ENCODE measurements at places on chromosomes 12 and 14.

- DNase-seq = no peak
Observed at GRCh38 chr14:104066719-104067295, 18.7 kb upstream of the ASPG start.

- no peak for DNase-seq
Observed at GRCh38 chr12:11408096-11408495, 12.7 kb upstream of the PRB2 start.

DNA sequence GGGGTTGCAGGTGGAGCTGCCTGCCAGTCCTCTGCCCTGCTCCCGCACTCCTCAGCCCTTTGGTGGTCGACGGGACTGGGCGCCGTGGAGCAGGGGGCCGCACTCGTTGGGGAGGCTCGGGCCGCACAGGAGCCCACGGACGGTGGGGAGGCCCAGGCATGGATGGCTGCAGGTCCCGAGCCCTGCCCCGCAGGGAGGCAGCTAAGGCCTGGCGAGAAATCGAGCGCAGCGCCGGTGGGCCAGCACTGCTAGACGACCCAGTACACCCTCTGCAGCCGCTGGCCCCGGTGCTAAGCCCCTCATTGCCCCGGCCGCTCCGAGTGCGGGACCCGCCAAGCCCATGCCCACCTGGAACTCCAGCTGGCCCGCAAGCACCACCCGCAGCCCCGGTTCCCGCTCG, 221.8 kb downstream of the BTG1 start:
- no peak for DNase-seq

GRCh38 chr14:57918791-57919190, 52.9 kb upstream of the SLC35F4 start:
- no peak for DNase-seq

DNA sequence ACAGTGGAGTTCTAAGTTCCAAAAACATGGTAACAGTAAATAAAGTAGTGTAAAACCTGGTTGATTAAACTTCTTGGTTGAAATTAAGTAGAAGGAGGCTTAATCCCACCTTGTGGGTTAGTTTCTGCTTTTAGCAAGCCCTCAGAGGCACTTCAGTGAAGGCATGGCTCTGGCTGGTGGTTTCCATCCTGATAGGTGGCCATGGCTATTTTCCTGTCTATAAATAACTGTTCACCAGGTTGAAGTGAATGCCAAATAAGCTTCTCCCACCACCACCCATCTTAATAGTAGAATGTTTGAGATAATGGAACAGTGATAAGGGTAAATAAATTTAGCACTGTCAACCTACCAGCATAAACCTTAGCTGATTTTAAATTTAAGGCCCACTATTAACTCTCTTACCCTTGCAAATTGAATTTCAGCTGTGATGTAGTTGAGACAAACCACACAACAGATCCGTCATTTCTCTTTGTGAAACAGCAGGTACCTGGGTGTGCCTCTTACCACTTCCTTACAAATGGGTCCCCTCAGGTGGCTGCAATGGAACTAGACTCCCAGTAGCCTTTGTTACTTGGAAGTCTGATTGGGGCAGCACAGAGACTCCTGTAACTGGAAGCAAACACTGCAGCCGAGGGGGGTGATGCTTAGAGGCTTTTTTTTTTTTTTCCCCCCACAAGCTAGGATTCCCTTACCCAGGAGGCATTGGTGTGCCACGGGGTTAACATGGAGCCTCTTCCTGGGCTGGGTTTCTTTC, 41.4 kb downstream of the DAAM1 start:
- DNase-seq = no peak

- DNase-seq = no peak
Observed at GRCh38 chr12:107844312-107844921, 69.9 kb downstream of the ASCL4 start.

- DNase-seq = no peak
Observed at GRCh38 chr14:104442631-104443390, 136.8 kb upstream of the C14orf180 start.

GRCh38 chr12:64216239-64216638, 5.9 kb downstream of the KICS2 start:
- no peak for DNase-seq

DNA sequence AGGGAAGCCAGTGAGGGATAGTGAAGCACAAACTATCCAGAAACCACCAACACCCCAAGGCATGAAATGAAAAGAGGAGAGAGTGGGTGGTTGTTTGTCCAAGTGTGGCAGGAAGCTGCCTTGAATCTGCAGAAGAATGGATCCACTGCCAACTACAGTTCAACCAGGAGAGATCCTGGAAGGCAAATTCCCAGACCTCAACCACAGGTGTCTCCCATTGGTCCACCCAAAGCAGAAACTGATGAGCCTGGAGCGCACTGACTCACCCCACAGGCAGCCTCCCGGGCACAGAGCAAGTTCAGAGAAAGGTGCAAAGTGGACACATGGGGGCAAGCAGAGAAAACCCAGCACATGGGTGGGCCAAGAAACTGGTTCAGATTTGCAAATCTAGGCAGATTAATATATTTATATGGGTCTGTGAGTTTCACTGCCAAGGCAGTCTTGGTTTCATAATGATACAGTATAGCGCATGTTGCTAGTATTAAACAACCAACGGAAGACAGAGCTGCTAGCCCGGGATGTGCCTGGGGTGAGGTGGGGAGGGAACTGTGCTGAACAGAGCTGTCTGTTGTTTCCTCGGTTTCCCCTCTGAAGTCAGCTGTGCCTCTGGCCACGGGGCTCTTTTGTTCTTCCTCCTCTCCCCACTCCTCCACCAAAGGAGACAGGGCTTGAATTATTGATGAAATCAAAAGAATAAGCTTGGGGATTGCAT, 416.2 kb upstream of the CCDC196 start:
- no peak for DNase-seq

- DNase-seq = no peak
Observed at GRCh38 chr12:109988903-109989302, 7.3 kb downstream of the GIT2 start.

DNA sequence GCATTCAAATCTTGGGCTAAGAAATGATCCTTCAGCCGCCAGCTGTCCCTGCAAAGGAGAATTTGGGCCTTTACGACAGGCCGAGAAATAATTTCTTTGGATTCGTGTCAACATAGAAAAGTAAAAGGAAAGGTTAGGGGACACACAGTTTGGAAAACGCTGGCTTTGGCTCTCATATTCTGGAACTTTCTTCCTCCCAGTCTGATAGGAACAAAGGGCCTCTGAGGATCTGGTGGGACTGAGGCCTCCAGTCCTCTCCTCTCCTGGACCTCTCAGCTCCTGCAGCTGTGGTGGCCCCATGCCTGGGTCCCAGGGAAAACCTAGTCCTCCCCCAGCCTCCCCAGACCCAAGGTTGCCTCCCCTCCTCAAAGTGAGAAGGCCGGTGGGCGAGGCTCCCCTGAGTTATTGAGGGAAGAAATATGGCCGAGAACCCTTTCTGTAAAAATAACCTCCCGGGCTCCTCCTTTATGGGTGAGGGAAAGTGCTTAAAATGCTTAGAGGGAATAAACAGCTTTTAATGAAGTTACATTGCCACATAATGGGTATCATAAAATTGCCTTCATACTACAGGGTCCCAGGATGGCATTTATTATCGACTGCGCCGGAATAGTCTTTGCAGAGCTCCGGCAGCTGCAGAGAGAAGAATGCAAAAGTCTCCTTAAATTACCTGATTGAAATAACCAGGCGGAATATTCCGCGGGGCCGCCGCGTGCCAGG, 188.3 kb downstream of the PHETA1 start:
- DNase-seq = no peak

DNA sequence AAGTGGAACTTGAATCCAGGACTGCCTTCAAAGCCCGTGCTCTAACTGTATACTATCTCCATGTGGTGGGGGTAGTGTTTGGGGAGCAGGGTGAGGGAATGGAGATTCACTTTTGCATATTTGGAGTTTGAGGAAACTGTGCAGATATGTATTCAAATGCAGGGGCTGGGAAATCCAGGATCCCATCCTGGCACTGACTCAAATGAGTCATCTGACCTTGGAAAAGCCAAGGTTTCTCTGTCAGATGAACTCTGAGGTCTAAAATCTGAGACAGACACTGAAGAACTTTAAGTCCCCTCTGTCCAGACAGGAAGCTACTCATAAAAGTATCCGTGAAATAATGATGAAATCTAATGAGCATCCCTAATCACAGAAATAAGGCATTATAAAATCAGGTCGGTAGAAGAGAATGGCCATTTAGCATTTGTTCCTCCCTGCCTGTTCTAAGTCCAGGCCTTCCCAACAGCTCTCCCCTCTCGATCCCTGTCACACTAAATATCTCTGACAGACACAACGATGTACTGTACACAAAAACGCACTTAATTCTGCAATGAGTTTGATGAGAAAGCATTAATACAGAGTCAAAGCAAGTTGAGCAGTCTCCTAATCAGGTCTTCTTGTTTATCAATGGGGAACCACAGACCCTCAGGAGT, 14.4 kb downstream of the NIN start:
- DNase-seq = no peak

DNA sequence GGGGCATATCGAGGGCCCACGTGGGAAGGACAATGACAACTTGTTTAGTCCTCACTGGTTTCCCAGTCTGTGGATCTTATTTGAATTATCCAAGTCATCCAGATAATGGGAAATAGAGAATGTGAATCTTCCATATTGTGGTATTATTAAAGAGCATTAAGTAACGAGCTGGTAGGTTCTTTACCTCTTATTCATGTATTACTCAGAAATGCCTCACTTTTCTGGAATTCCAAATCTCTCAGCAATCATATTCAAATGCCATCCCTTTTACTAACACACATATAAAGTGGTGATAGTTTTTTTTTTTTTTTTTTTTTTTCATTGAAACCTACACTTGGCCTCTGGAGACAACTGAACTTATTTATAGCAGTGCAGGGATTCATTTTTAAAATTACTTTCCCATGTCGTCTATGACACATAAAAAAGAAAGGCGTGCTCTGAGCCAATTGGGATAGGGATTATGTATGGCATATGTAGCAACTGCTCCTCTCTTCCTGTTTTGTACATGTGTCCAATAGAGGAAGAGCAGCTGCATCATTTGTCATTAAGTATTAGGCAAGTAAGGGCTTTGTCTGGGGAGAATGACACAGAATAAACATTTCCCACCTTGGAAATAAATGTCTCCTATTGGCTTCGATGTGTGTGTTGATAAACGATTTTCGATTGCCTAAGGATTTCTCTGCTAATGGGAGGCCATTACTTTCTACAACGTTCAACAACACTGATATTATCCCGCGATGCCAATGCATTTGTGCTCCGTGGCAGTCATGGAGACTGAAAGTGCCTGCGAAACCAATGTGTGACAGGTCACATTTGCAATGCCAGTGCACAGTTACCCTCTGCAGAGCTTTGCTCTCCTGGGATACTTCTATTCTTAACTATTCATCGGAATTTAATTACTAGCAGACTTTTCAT, 78.6 kb upstream of the IFNG-AS1 start:
- no peak for DNase-seq

DNA sequence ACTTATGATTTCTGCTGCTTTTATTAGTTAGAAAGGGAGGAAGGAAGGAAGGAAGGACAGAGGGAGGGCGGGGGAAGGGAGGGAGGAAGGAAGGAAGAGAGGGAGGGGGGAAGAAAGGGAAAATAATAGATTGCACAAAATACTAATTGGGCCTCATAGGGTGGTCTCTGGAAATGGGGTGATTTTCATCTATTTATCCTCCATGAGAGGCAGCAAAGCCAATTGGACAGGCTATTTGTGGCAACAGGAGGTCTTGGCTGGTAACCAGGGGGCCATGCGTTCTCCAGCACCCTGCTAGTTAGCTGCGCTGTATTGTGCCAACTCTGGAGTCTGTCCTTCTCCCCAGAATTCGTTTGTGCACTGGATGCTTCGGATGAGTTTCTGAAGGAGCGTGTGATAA, 24.1 kb upstream of the PAPOLA start:
- DNase-seq = no peak

DNA sequence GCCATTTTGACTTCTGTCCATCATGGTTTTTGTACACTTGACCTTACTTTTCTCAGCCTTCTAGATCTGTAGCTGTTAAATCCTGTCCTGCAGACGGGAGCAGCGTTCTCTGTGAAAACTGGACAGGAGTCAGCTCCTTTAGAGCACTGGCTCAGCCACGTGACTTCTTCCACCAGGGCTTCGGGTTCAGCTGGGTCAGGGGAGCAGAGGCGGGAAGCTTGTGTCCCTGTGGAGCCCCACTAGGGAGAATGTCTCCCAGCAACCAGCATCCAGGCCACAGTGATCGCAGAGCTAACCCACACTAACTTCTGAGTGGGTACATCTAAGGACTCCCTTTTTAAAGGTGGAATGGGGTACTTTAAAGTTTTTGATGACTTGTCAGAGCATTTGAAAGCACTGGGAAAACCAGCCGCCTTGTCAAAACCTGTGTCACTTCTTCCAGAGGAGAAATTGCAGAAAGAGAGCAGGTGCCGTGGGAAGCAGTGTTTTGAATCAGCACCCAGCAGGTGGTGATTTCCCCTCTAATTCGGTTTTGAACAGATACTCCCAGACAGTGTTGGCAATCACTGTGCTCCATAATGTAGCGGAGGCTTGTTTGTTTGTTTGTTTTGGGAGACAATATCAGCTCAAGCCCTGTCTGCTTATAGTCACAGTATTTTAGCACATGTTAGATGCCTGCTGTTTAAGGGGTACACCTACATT, 17.9 kb downstream of the DERA start:
- DNase-seq = no peak
